Nasal cavity respiratory epithelium epithelial cell of viscerocranial mucosa (primary cell): ENCODE measurements at places on chromosomes 2 and 18. TPM values are rescaled to one million over a fixed set of nuclear protein-coding genes. Genes with fewer than 3 reads are reported as not detected.

The SP110 gene
- total RNA-seq = 1.7 and 9.9 TPM in 2 replicates

The APLF gene
- total RNA-seq = 4.1 and 8.7 TPM in 2 replicates

The STK16 gene
- total RNA-seq = 25.3 and 32.8 TPM in 2 replicates

The HOXD4 gene
- total RNA-seq = not detected in 2 replicates

The ARMC9 gene
- total RNA-seq = 4.4 and 14.6 TPM in 2 replicates

The IGFBP5 gene
- total RNA-seq = 0.34 and 2.3 TPM in 2 replicates

The DSG4 gene
- total RNA-seq = under 0.01 TPM in 1 of 2 replicates, not detected in the other

The CYRIA gene
- 1.4 and 9.6 TPM in 2 replicates for total RNA-seq

The MOCOS gene
- 37.3 and 63.1 TPM in 2 replicates for total RNA-seq

The TMEM178A gene
- total RNA-seq = 0.28 and 0.34 TPM in 2 replicates

The LRP2 gene
- under 0.01 TPM in 1 of 2 replicates, not detected in the other for total RNA-seq

The HMSD gene
- under 0.01 TPM in 1 of 2 replicates, not detected in the other for total RNA-seq

The TXNDC2 gene
- total RNA-seq = under 0.01 TPM in 1 of 2 replicates, not detected in the other

The GAL3ST2 gene
- 0.36 TPM in 1 of 2 replicates, not detected in the other for total RNA-seq

The KLHL14 gene
- total RNA-seq = not detected in 2 replicates

The HOXD8 gene
- total RNA-seq = not detected in 2 replicates

The UGT1A3 gene
- total RNA-seq = 2.8 TPM in 1 of 2 replicates, not detected in the other

The FRZB gene
- under 0.01 TPM in 2 replicates for total RNA-seq

The ARHGAP15 gene
- total RNA-seq = 0.07 TPM in 1 of 2 replicates, not detected in the other

The DCDC2C gene
- not detected in 2 replicates for total RNA-seq

The CEBPZOS gene
- total RNA-seq = 15.0 and 17.4 TPM in 2 replicates

The REG3A gene
- not detected in 2 replicates for total RNA-seq

The LYG2 gene
- total RNA-seq = not detected in 2 replicates

The IL1RL1 gene
- 3.0 and 53.3 TPM in 2 replicates for total RNA-seq

The LAMA1 gene
- total RNA-seq = 5.1 and 47.2 TPM in 2 replicates

The TBC1D8 gene
- 14.7 and 32.7 TPM in 2 replicates for total RNA-seq

The LOXL3 gene
- total RNA-seq = 0.28 and 0.34 TPM in 2 replicates
